IMR-90 (cell line): ENCODE measurements at places on chromosomes 13 and 19. TPM values are rescaled to one million over a fixed set of nuclear protein-coding genes. Genes with fewer than 3 reads are reported as not detected.

The CEACAM19 gene
- total RNA-seq, result 0.56 and 0.72 TPM in 2 replicates

GRCh38 chr19:35115177-35115951 lies at the start of gene FXYD3:
FXYD3 (plus strand) TSS chr19:35115823; CDS start chr19:35119377, 3,554 bp downstream.
- no peaks in the 10 kb centered on the region for H3K36me3 ChIP-seq
- H3K27ac ChIP-seq, result no peak within 1 kb of the TSS
- no peak for DNase-seq
- H3K27me3 ChIP-seq, result peaks cover 26% of the 10 kb centered on the region
- peak within 1 kb of the TSS; percentile 1; the same call in 1 of the 2 replicates for H3K4me3 ChIP-seq
- no peaks in the 10 kb centered on the region for H3K4me1 ChIP-seq

DNA sequence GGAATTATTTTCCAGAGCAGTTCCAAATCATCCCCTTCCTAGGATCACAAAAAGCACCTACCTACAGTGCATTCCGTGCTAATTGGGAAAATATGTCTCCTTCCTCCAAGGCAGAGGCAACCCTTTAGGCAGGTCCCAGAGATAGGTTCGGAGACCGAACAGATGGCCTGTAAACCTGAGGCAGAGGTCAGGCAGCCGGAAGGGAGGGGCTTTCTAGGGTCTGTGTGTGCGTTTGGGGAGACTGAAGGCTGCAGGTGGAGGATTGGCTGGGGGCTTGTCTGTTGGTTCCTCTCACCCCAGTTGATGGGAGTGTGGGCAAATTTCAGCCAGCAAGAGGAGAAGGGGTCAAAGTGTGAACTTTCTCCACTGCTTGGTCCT lies 7.1 kb downstream of the KCNN4 start:
- H3K4me1 ChIP-seq, result peaks cover 3% of the 10 kb centered on the region
- no peak for DNase-seq
- no peak overlapping the region for H3K27ac ChIP-seq
- no peaks in the 10 kb centered on the region for H3K36me3 ChIP-seq

The CLC gene
- total RNA-seq, result not detected in 2 replicates
